Lower lobe of right lung (tissue), 2 donors: ENCODE measurements at places on chromosomes 7 and 10. TPM values are rescaled to one million over a fixed set of nuclear protein-coding genes. Genes with fewer than 3 reads are reported as not detected.

VWA2 gene
- total RNA-seq = 10.6 TPM

DNA sequence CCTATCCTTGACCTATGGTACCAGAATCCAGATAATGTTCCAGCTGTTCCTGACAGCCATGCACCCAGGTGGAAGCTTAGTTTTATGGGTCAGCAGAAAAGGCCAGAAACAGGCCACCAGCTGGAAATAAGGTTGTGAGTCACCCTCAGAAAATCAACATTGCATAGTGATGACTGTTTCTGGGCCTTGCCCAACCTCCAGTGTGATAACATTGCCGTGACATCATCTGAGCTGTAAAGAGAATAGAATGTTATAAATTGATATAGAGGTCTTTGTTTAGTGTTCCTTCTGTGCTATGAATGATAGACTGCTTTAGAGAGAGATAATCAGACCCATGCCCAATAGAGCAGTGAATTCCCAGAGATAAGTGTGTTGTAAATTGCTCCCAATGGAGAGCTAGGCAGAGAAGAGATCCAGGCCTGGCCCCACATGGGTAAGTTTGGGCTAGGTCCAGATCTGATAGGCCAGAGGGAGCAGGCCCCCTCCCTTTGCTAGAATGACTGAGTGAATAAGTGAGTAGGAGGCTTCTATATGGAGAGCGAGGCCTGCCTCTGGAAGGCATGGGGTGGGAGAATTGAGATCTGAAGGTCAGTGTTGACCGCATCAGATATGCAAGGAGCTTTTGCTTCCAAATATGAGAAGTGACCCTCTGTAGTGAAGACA is 14.2 kb upstream of the HPS1 start:
- DNase-seq = no peak

DNA sequence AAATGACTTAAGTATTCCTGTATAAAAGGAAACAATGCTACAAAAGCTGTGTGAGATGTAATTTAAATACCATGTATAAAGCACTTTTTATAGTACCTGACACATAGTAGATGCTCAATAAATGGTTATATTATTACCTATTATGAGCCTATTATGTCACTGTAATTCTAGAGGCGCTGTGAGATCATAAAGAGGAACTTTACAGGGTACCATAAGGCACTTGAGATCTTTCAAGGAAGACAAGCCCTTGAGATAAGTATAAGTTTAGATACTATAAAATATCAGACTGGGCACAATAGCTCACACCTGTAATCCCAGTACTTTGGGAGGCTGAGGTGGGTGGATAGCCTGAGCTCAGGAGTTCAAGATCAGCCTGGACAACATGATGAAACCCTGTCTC is 38.3 kb downstream of the PTTG1IP2 start:
- DNase-seq = no peak

- DNase-seq = no peak
Observed at GRCh38 chr7:176786-177459, 15.4 kb upstream of the FAM20C start.

DNA sequence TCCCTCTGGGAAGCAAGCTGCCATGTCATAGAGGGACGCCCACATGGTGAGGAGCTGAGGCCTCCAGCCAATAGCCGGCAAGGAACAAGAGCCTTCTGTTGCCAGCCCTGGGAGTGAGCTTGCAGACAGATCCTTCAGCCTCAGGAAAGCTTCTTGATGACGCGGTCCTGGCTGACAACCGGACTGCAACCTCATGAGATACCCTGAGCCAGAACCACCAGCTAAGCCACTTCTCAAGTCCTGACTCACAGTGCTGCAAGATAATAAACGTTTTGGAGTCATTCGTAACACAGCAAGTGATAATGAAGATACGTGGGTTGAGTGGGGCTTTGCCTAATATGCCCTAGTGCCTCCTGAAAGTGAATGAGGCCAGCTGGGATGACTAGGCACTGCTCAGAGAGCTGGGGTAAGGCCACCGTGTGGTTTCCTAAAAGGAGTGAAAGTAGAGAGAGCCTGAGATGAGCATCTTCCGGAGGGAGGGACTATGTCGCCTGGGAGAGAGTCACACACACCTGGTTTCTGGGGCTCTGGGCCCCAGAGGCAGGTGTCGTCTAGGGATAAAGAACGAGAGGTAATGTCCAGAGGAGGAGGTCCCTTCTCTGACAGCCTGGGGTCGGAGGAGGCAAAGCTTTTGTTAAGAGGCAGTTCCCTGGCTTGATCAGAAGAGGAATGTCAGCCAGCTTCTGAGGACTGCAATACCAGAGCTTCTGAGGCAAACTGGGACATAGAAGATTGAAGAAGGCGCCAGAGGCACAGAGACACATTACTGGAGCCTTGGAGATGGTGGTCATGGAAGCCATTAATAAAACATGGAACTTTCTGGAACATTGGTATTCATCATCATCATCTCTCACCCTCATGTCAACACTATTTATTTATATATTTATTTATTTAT is 53.6 kb downstream of the PYROXD2 start:
- DNase-seq = peak; percentile 75

DNA sequence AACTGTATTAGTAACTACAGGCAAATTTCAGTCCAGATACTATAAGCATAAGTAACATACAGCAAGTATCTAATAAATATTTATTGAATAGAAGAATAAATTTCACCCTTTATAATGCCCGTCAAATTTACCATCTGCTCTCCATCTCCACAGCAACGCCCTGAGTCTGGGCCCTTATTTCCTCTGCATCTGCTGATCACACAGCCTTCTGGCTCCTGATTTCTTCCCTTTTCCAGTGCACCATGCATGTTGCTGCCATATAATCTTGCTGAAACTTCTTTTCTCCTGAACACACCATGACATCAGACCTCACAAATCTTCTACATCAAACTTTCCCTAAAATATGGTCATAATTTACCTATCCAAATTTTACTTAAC is 15.4 kb downstream of the HYCC1 start:
- no peak for DNase-seq

GRCh38 chr10:114682532-114682931 is 24.5 kb upstream of the ABLIM1 start:
- DNase-seq = no peak
